Naive thymus-derived CD4-positive, alpha-beta T cell (primary cell): ENCODE measurements at places on chromosomes 3 and 15.

GRCh38 chr15:92883163-92883875 is 16.8 kb upstream of the CHD2 start:
- DNase-seq, result peak; percentile 90

- no peak for DNase-seq
These were observed 97.9 kb downstream of the NAALADL2 start for GRCh38 chr3:174957081-174957480.

DNA sequence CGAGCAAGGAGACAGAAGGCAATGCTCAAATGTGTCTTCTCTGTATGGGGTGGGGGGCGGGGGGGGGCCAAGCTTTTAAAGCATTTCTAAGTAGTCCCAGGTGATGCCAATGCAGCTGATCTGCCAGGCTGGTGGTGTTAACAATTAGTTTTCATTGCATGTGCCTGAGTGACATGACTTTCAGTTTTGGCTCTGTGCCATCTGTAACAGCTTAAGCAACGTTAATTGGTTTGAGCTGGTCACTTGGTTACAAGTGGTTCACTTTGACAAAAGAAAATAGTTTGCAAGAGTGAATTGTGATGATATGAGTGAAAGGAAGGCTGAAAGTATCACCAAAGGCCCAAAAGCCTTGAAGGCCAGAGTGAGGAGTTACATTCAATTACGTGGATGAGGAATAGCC is 26.4 kb upstream of the LRIG1 start:
- no peak for DNase-seq

- DNase-seq, result no peak
These were observed 9.2 kb downstream of the CADM2 start for GRCh38 chr3:84967767-84968581.

DNA sequence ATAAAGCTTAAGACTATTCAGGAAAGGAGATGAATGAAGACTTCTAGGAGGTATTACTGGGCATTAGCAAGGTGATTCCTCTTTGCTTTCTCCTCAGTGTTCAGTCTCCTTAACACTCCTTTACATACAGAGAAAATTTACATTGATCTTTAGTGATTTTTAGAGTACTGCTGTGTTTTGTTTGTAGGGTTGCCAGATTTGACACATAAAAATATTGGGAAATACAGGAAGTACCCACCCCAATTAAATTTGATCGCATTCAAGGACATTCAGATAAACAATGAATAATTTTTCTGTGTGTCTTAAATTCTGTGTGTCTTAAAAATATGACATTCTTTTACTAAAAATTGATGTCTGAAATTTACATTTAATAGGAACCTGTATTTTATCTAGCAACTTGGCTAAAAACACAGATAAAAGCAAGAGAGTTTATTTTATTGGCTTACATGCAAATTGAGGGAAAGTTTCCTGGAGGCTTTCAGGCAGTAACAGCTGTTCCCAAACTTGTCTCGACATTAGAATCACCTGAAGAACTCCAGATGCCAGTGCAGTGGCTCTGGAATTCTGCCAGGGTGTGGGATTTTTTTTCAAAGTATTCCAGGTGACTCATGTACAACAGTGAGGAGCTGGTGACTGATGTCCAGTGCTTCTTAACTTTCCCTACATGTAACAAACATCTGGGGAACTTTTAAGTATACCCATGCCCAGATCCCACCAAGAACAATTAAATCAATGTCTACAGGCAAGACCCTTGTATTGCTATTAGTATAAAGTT is 23.4 kb upstream of the PLOD2 start:
- no peak for DNase-seq
